ENCODE measurements at places on chromosomes 16 and 17.
A peak's percentile ranks its signal among the peaks of the same experiment; 100 is the strongest.

DNA sequence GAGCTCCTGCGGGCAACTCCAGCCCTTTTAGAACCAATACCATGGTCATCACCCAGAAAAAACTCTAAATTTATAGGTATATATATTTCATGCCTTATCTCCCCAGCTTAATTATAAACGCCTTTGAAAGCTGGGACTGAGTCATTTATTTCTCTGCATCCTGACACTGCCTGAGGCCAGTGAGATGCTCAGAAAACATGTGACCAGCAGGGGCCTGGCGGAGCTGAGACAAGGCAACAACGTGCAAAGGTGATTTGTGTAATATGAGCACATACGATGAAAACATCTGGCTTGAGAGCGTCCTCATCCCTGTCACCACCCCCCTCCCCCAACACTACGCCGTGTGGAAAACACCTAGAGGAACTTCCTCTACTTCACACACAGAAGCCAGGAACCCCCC is 22.7 kb downstream of the NXN start:
- DNase-seq = no peak

DNA sequence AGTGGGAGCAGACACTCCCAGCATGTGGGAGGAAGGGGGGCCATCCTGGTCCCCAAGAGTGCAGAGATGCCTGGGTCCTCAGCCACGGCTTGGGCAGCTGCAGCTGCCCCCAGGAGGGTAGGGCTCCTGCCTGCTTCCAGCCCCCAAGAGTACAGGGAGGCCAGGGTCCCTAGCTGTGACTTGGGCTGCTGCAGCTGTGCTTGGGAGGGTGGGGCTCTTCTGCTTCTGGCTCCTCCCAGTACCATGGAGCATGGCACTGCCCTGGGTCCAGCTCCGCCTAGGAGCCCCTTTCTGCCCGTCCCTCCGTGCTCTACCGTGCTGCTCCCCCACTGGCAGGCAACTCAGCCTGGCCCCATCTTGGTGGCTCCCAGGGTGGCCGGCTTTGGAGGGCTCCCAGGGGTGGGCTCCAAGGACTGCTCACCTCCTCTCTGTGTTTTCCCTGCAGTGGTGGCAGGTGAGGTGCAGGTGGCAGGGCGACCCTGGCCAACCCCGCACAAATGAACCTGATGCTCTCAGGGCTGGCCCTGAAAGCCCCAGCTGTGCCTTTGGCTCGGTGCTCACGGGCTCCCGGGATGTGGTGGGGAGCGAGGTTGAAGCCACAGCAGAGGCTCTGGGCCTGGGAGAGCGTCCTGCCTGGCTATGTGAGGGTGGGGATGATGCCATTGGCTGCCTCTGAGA is 18.5 kb upstream of the USP22 start:
- DNase-seq = no peak

DNA sequence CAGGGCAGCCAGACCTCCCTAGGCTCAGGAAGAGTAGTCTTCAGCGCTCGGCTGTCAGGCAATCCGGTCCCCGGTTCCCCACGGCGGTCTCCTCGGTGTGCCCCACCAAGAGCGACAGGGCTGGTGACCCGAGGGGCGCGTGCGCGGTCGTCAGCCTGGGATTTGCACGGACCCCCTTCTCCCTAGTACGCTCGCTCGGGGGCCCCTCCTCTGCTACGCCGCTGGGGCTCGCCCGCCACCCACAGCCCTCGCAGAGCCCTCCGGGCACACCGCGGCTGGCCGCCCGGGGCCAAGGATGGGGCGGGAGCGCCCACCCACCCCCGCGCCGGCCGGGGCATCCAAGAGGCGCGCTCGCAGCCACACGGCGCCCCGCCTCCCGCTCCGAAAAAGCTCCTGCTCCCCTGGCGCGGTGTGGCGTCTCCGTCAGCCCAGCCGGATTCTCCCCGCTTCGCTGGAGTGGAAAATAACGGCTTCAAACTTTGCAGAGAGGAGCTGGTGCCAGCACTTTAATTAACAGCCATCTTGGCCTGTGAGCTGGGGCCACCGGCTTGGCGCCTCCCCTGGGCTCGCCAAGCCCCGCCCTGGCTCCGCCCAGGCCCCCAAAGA is 2.1 kb upstream of the C1QL1 start:
- peak; percentile 69 for DNase-seq

DNA sequence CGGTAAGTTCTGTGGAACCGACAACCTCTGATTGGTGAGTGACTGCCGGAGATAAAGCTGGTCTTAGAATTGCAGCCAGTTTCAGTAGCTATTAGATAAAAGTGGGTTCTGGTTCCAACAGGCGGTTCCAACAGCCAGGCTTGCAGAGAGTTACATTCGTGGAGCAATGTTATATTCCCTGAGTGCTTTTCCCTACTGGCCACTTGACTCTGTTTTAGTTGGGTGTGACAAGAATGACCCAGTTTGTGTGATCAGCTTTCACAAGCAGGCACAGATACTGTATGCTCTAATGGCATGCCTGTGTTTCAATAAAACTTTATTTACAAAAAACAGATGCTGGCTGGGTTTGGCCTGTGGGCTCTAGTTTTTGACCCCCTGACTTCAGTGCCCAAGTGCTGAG is 196.6 kb downstream of the SNX29 start:
- DNase-seq = no peak

GRCh38 chr16:10787304-10787703 is 31.3 kb downstream of the TVP23A start:
- no peak for DNase-seq

DNA sequence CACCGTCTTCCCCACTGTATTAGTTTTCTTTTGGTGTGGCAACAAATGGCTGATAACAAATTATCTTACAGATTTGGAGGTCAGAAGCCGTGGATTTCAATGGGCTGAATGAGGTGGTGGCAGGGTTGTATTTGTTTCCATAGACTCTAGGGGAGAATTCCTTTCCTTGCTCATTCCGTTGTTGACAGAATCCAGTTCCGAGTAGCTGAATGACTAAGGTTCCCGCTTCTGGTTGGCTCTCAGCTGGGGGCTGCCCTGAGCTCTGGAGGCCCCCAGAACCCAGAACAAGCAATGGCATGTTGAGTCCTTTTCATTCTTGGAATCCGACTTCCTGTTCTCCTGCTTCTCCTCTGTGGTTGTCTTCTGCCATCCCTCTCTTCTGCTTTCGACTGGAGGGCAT is 280.4 kb downstream of the SNX29 start:
- DNase-seq = no peak

- DNase-seq = no peak
Observed at GRCh38 chr17:32798938-32799337, 78.0 kb downstream of the MYO1D start.

DNA sequence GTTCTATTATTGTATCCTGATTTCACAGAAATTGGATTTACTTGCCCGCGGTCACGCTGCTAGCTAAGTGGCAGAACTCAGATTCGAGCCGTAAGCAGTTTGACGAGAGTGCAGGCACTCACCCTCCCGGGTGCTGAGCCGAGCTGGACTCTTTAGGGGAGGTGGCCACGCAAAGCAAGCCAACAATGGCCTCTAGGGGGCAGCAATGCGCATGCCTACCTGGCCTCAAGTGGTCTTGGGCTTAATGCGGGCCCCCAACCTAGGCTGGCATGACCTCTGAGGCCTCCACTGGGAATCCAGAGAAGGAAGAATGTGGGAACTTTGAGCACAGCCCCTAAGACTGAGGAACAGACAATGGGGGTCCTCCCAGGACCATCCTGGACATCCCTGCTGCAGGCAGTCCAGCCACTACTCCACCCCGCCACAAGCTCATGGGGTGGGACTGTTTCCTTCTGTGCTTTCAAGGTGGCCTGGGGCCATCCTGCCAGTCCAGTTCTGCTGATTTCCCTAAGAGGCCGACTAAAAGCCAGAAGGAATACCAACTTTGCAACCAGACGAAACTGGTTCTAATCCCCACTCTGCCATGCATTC is 276.5 kb downstream of the XYLT1 start:
- DNase-seq = peak; percentile 52

- DNase-seq = no peak
Observed at GRCh38 chr17:43449470-43450248, 34.1 kb upstream of the DHX8 start.

DNA sequence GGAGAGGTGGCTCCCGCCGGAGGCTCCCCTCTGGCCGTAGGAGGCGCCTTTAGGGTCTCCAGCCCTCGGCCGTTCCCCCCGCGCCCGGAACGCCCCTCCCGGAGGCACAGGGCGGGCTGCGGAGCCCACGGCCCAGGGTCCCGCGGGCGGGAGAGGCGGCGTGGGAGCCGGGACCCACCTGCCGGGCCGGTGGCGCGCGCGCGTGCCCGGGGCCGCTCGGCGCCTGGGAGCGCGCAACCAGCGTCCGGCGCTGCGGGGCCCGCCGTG is at the start of gene MIF4GD:
MIF4GD (minus strand) TSS at position 266 of the 267 bp plus-strand sequence. CDS start 1,036 bp downstream, outside the sequence.
- no peak for DNase-seq

- DNase-seq = no peak
Observed at GRCh38 chr16:64983963-64984362, 137.9 kb downstream of the CDH11 start.

- DNase-seq = no peak
Observed at GRCh38 chr16:70561623-70562022, 38.0 kb downstream of the SF3B3 start.

- DNase-seq = no peak
Observed at GRCh38 chr17:50887705-50888245, 21.6 kb upstream of the TOB1 start.

GRCh38 chr17:42898147-42898811 is 2.3 kb upstream of the G6PC1 start:
- no peak for DNase-seq

GRCh38 chr17:77749989-77750388 is 208.5 kb upstream of the TNRC6C start:
- DNase-seq = no peak

DNA sequence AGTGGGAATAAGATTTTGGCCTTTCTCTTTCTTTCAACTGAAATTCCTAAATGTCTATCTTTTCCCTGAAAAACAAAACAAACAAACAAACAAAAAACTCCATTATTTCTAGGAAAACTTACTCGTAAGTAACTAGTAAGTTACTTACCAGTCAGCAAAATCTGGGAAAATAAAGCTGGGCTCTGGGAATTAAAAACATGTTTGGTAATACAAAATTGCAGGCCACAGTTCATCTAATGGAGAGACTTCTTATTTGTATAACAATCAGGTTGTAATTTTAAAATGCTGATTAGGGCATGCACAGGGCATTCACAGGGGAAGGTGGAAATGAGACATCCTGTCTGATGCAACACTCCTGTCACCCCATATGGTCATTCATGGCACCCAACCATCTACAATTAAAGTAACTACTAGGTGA is 3.8 kb upstream of the WIPI1 start:
- DNase-seq = no peak

- no peak for DNase-seq
Observed at GRCh38 chr17:40410082-40410481, 7.6 kb downstream of the TOP2A start.

GRCh38 chr17:78891406-78892061 is 11.5 kb downstream of the CEP295NL start:
- no peak for DNase-seq

DNA sequence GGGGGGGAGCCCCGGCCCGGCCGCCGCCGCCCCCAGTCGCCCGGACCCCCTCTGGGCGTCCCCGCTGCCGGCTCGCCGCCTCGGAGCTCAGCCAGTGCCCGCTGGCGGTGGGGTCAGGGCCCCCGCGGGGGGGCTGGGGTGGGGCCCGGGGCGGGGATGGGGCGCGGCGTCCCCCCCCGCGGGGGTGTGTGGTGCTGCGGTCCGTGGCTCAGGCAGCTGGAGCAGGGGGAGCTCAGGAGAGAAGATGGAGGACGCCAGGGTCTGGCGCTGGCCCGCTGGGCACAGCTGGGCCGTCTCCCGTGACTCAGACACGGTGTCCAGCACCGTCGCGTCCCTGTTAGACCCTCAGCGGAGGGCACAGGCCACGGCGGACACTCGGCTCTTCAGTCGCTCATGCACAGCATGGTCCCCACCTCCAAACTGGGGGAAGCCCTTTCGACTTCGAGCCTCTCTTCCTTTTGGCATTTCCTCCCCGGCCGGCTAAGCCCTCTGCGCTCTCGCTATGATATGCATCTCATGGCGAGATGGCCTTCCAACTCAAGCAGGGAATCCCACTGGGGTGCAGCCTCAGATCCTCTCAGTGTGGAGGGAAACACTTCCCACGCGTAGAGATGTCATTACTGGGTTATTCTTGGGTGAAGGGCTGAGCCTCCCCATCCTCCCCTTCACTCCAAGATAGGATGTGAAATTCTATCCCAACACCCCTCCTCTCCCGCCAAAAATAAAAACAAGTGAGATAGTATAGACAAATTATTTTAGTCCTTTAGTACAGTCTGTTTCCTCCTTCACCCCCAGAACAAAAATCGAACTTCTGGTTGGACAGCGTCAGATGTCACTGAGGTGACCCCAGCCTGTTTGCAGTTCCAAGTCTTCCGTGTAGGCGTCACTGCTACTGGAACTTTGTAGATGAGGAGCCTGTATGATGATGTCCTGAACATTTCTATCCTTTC is 522 bp upstream of the VEZF1 start:
- DNase-seq = peak; percentile 86

DNA sequence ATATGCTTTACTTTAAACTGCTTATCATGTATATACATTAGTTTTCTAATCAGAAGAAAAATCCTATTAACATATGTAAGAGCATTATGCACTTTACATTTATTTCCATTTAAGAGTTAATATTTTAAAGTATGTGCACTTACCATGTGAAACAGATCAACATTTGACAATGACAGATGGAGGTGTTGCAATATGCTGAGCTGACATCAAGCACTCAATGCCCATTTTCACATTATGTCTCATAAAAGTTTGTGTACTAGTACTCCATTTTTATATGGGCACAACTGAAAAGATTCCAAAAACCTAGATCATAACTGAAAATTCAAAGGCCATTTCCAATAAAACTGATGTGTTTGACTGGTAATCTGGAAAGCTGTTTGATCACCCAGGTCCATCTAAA is 420.9 kb upstream of the SOX9 start:
- no peak for DNase-seq

GRCh38 chr16:89455178-89455577 is 35.2 kb downstream of the ANKRD11 start:
- no peak for DNase-seq

Measured in right forelimb (tissue), 1 donor.